NCI-H2107 (cell line): ENCODE measurements at places on chromosomes 1 and 21.

DNA sequence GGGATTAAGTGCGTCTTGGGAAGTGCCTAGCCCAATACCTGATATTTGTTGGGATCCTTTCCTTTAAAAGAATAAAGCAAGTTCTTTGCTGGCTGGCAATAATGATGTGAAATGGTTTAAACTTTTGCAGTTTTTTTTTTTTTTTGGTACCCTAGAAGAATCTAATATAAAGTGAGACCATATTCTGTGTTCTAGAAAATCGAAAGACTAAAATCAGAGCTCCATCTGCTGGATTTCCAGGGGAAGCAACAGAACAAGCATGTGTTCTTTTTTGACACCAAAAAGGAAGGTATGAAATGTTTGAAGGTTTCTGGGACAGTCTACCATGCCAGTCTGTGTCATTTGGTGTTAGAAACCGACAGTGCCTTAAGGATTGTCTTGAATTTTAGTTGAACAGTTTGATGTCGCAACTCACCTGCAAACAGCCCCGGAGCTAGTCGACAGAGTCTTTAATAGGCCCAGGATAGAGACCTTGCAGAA lies 6.4 kb downstream of the UTP11 start:
- DNase-seq = no peak

DNA sequence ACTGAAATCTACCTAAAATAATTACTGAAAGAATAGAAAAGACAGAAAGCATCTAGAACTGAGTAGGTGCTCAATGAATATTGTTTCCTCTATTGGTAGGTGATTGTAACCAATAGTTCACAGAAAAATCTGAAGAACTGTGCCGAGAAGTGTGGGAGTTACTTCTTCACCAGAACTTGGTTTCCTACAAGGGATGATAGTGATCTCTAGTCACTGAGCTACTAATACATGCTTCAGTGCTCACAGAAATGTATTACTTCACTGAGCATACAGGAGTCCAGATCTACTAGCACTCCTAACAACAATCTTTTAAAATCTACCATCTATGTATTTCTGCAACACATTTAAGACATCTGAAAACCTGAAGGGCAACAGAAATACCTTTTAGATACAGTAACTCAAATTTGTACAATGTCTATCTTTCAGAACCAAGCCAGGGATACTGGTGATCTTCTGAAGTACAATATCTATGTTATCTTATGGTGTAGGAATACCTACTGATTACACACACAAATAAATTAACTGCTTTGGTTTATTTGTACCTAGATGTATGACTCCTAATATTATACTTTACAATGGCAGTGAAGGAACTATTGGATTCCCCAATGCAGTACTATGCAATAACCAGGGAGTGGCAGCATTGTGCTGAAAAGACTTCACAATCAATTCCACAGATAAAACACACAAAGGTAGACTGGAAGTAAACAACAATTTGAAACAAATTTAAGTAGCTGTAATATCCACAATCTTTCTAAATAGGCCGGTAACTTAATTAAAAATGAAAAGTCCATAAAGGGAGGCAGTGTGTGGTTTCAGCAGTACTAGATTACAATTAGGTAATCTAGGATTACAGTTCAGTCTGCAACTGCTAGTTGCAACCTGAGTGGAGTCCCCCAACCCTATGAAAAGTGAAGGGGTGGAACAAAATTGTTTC lies 243.0 kb downstream of the SLC45A1 start:
- DNase-seq = no peak

- DNase-seq = no peak
Measured at GRCh38 chr1:119009312-119009655, 21.1 kb upstream of the TBX15 start.

- DNase-seq = no peak
Measured at GRCh38 chr1:24805534-24806301, 60.5 kb downstream of the CLIC4 start.

GRCh38 chr1:187078321-187078720 lies 249.6 kb downstream of the PLA2G4A start:
- no peak for DNase-seq

- no peak for DNase-seq
Measured at GRCh38 chr1:220012259-220012658, 34.0 kb downstream of the EPRS1 start.

DNA sequence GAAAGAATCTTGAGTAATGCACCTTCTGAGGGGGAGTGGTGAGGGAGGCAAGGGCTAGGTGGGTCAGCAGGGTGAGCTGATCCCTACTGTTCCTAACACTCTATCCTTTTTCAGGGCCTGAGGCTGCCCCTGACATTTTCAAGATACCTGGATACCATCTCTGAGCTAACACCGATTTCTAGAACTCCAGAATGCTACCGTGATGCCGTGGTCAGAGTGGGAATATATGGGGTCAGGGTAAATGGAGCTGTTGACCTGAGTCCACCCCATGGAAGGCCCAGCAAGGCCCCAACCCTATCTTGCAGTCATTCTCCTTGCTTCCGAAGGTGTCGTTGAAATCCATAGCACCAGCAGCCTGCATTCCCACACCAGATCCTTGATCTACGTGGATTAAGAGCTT lies 18.0 kb upstream of the PTPRF start:
- DNase-seq = no peak
